Effector memory CD8-positive, alpha-beta T cell (primary cell): ENCODE measurements at places on chromosomes 1 and 21.

GRCh38 chr1:34656731-34657130, 98.1 kb upstream of the GJB5 start:
- DNase-seq, result no peak

DNA sequence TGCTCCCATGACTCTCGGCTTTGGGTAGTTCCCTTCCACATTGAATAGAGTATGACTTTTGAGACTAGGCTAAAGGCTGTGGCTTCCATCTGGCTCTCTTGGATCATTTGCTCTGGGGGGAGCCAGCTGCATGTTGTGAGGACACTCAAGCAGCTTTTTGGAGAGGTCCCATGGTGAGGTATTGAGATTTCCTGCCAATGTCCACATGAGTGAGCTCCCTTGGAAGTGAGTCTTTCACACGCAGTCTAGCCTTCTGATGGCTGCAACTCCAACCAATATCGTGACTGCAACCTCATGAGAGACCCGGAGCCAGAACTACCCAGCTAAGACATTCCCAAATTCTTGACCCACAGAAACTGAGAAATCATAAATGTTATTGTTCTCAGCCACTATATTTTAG, 127.7 kb upstream of the KAZN start:
- DNase-seq, result no peak

GRCh38 chr1:27469334-27469733, 20.6 kb downstream of the WASF2 start:
- no peak for DNase-seq

DNA sequence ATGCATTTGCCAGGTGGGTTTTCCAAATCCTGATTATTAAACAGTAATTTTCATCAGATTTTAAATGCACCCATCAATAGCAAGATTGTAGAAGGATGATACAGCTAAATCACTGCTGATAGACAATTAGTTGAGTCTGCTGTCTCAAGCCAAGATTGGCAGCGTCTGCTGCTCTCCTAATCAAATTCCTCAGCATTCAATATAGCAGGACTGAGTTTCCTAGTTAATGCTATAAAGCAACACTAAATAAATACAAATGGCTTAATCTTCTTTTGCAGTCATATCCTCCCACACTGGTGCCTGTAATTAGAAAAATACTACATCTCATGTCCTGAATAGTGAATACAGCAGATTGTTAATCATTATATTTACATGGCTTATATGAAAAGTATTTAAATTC, 1028.8 kb downstream of the ADGRL2 start:
- DNase-seq, result no peak

DNA sequence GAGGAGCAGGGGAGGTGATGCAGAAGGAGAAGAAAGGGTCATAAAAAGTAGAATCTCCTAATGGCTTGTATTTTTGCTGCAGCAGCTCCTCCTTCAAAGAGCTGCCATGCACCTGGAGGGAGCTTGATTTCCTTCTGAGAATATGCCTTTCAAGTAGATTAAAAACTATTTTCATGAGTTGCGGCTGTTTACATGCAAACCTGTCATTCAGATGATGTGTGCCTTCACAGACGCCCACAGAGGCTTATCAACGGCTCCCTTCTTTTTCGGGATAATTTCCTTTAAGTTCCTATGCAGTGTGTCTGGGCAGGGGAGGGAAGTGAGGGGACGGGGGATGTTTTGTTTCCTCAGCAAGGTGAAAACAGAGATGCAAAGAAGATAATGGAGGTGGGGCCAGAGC, 38.8 kb downstream of the TNR start:
- no peak for DNase-seq

GRCh38 chr1:36673202-36673601, 190.5 kb upstream of the CSF3R start:
- no peak for DNase-seq

- DNase-seq, result peak; percentile 50
Measured at GRCh38 chr1:89781494-89782126, 39.2 kb upstream of the LRRC8D start.

DNA sequence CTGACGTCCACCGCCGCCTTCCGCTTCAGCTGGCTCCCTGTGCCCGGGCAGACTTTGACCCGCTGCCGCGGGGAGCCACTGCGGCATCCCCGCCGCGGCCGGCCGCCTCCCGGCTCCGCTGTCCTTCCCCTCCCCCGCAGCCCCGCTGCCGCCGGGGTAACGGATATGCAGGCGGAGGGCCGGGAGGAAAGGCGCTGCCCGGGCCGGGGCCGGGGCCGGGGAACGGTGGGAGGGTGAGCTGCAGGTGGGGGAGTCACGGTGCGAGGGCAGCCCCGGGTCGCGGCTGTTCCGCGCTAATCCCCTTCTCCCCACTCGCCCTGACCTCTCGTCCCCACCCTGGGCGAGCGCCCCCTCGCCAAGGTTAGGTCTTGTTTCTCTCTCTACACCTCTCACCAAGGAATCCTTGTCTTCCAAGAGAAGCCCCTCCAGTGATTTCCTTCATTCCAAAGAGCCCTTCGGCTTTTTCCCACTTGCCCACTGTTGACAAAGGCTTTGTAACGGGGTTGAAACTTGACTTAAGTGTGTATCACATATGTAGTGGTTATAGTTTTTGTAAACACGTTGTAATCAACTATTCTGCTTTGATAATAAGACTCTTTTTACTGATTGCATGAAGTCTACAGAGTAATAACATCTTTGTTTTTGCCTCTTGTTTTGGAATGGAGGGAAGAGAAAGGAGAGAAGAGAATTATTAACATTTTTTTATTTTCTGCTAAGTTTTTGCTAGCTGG, 669 bp downstream of the XPR1 start:
- DNase-seq, result peak; percentile 45

GRCh38 chr1:160474392-160475242, 48.4 kb downstream of the SLAMF6 start:
- DNase-seq, result no peak
